ENCODE measurements at places on chromosomes 7 and 10. TPM values are rescaled to one million over a fixed set of nuclear protein-coding genes. Genes with fewer than 3 reads are reported as not detected.

DNA sequence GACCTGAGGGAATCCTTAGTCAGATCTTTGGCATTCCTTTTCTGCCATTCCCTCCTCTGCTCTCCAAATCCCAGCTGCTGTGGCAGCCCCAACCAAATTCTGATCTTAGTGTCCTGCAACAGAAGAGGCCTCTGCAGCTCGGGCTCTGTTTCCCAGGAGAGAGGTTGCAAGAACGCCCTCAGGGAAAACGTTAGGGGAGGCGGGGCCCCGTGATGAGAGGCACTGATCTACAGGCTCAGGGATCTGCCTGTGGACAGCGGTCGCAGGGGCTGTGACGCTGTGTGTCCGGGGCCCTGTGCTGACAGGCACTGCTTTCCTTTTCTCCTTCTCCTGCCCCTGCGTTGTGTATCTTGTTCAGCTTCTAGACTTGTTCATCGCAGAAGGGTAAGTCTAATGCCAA is 57.3 kb upstream of the DPYSL4 start:
- DNase-seq: no peak

The CDHR3 gene
- polyA plus RNA-seq: 1.7 TPM

The LEP gene
- not detected for polyA plus RNA-seq

The TFEC gene
- not detected for polyA plus RNA-seq

GRCh38 chr7:132203021-132203420 is 373.2 kb downstream of the PLXNA4 start:
- no peak for DNase-seq
